ENCODE measurements at places on chromosomes 3 and 15.

DNA sequence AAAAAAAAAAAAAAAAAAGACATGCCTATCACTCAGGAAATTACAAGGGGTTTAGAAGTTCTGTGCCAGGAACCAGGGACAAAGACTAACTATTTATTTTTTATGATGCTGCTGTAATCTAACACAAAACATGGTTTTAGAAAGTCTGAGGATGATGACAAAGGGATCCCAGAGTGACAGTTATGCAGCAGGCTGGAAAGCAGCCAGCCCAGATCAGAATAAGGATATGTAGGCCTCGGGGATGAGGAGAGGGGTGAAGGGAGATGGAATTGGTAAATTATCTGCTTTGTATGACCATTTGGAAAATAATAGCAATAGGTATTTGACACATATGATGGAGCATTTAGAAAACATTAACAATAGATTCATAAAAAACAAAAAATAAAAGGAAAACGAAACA is 34.1 kb upstream of the NMD3 start:
- DNase-seq = no peak

- DNase-seq = no peak
Observed at GRCh38 chr15:89385596-89386331, 51.1 kb upstream of the POLG start.

GRCh38 chr3:177807150-177807875 is 610.0 kb upstream of the TBL1XR1 start:
- no peak for DNase-seq

DNA sequence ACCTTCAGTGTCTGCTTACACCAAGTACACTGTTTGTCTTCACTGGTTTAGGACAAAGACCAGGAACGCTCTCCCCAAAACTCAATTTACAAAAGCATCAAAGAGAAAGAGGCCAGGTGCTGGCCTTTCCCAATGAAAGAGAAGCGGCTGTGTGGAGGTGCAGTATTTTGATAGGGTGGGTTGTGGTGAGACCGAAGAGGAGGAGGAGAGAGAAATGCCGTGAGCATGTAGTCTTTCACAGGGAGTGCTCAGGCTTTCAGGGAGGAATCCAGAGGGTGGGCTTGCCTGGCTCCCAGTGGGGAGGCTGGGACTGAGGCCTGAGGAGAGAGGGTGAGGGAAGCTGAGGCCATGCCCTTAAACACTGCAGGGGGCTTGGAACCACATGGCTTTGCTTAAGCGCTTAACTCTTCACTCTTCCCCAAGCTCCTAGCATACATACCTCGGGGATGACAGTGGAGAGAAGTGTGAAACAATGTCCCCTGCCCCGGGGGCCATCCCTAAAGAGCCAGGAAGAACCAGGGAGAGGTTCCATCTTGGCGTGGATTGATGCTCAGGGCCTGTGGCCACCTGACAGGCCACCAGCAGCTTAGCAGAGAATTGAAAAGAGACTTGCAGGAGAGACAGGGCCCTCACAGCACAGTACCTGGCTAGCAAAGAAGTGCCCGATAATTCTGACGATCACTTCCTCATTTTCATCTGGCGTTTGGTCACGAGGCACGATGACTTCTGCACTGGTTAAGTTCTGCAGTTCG is 60.5 kb downstream of the SENP2 start:
- no peak for DNase-seq

DNA sequence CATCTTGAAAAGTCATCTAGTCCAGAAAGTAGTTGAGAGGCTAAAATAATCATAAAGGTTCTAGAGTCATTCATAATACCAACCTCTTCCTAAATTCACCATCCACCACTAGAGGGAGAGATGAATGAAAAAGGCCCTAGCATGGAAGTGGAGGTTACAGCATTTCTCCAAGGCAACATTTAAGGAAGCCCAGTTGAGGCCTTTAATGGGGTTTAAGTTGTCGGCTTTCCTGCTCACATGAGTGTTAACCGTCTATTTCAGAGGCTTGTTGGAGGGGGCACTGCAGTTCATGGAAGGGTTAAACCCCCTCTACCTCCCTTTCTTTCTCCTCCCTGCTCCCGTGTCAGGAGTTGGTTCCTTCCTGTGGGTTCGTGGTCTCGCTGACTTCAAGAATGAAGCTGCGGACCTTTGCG is 3.8 kb upstream of the SLCO3A1 start:
- DNase-seq = no peak

- no peak for DNase-seq
Observed at GRCh38 chr15:29514926-29515325, 245.3 kb upstream of the NSMCE3 start.

DNA sequence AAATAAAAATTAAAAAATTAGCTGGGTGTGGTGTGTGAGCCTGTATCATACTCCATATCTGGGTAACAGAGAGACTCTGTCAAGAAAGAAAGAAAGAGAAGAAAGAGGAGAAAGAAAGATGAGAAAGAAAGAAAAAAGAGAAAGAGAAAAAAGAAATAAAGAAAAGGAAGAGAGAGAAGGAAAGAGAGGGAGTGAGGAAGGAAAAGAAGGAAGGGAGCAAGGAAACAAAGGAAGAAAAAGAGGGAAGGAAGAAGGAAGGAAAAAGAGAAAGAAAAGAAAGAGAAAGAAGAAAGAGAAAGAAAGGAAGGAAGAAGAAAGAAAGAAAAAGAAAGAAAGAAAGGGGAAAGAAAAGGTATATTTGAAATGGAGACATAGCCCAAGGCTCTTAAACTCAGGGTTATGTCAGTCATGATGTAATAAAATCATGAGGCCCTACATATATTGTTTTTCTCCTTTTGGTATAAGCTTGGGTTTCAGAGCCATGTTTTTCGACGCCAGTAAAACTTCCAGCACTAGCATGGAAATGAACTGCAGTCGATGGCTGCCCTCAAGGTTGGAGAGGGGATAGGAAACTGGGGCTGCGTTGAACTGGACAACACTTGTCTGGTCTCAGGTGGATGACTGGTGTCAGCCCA is 38.0 kb upstream of the RFTN1 start:
- DNase-seq = no peak

- DNase-seq = no peak
Observed at GRCh38 chr15:57183041-57183440, 193.3 kb upstream of the CGNL1 start.

- no peak for DNase-seq
Observed at GRCh38 chr15:73887481-73887880, 14.1 kb downstream of the TBC1D21 start.

GRCh38 chr3:17175187-17175807 is 290.5 kb downstream of the PLCL2 start:
- no peak for DNase-seq

GRCh38 chr15:52765785-52766184 is 24.4 kb downstream of the ONECUT1 start:
- DNase-seq = no peak

DNA sequence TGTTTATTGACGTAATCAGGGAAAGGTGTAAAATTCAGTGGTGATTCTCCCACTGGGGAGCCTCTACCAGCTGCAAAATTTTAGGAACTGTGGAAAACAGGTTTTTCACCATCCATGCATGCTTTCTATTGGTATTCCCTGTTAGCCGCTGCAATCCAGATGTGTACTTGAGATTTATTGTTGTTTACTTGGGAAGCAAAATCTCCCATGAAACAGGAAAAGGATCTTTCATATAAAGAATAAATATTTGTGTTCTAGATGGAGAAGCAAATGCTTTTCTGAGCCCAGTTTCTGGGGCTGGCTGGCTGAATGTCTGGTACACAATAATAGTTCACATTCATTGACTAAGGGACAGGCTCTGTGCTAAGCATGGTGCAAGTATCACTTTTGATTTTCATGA is 144.6 kb upstream of the RASGRP1 start:
- no peak for DNase-seq

DNA sequence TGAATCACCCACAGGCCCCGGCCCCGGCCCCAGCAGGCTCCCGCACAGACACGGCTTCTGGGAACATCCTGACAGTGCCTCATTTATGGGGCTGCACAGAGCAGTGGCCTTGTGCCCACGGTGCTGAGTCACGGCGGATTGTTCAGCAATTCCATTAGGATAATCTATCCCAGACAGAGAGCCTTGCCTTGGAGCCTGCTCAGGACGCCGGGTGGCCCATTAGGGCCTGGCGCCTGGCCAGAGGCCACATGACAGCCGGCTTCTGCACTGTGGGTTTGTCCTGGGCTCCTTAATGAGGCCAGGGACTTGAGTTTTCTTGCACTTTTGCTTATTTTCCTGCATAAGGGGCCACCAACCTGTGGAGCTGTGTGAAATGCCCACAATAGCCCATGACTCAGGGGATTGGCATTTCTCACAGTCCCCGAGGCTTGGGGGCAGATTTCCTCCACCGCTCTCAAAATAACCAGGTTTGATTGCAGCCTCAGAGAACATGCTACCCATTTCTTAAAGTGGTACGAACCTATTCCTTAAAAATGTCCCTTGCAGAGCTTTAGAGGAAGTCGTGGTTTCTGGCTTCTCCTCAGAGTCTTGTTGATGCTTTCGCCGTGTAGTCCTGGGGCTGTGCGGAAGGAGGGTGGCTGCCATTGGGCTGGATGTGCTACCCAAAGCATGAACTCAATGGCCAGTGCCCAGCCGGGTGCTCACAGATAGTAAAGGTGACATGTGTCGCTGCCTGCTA is 19.0 kb downstream of the SYNM start:
- no peak for DNase-seq

DNA sequence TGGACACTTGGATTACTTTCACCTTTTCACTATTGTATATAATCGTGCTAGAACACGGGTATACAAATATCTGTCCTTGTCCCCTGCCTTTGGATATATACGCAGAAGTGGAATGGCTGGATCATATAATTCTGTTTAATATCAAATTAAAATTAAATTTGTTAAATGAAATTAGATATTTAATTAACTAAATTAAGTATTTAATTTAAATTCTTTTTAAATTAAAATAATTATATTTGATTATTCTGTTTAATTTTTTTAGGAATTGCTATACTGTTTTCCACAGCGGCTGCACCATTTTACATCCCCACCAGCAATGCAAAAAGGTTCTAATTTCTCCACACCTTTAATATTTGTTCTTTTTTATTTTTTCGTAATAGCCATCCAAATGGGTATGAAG is 84.3 kb downstream of the DOCK3 start:
- DNase-seq = no peak

GRCh38 chr3:12193485-12194165 is 34.9 kb upstream of the TIMP4 start:
- no peak for DNase-seq

DNA sequence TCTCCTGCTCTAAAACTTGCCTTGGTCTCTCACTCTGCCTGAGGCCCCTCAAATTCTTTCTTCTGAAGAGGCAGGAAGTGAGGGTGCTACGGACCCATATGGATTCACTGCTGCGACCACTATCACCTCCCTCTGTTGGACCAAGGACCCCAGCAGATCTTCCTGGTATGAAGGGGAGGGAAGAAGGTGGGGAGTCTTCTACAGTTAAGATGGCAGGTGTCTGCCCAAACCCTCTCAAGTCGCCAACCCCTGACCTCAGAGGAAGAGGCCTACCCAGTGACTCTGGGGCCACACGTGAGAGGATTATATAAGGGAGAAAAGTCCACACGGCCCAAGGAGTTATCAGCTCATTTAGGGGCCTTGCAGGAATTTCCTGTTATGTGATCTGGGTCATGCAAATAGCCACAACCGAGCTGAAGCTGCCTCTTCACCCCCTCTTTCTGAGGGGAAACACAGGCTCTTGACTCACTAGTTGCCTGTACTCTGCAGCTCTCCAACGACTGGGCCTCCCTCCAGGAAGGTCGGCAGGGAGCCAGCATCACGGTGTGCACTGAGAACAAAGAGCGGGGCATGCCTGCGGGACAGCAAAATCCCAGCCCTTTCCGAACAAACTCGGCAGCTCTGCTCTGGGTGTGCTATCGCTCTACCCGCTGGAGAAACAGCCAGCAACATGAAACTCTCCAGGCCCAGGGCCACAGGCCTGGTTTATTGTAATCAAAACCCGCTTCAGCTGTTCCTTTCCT is 116.0 kb downstream of the XXYLT1 start:
- DNase-seq = no peak

GRCh38 chr3:182500289-182500688 is 293.0 kb upstream of the ATP11B start:
- DNase-seq = no peak

GRCh38 chr3:188220988-188221818 is 67.2 kb downstream of the LPP start:
- DNase-seq = no peak

DNA sequence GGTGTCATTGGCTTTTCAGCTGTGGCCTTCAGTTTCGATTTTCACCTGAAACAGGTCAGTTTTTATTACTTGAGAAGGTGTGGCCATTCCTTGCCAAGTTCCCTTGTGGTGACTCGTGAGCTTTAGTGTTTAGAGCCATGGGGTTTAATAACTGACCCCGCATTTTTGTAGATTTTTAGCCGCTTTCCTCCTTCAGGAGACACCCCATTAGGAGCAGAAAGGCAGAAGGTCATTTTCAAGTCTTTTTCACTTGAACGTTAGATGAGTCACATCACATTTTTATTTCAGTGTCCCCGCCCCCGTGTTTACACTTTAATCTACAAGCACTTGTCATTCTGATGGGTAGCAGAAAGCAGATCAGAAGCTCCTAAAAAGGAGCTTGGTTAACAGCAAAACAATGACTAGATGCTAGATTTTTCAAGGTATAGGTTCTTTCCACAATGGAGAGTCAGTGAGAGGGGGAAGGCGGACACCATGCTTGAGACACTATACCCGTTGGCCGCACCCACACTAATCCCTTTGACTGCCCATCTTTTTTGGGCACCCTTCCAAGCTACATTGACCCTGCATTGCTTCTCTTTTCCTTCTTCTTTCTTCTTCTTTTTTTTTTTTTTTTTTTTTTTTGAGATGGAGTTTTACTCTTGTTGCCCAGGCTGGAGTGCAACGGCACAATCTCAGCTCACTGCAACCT is 132.7 kb downstream of the GHSR start:
- no peak for DNase-seq

DNA sequence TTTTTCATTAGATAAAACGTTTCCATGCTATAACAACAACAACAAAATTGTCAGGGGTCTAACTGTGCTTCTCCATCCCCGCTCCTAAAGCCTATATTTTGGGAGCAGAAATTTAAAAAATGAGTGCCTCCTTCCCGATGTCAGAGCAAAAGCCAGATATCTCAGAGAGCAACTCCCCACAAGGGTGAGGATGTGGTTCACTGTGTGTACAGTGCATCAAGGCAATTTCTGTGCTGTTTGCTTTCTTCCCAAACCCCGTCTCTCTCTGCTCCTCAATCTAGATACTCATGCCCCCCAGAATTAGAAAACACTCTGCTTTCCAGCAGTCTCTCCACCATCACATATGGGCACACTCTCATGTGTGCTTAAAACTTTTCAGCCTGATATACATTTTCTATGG is 76.7 kb upstream of the MBNL1 start:
- no peak for DNase-seq

DNA sequence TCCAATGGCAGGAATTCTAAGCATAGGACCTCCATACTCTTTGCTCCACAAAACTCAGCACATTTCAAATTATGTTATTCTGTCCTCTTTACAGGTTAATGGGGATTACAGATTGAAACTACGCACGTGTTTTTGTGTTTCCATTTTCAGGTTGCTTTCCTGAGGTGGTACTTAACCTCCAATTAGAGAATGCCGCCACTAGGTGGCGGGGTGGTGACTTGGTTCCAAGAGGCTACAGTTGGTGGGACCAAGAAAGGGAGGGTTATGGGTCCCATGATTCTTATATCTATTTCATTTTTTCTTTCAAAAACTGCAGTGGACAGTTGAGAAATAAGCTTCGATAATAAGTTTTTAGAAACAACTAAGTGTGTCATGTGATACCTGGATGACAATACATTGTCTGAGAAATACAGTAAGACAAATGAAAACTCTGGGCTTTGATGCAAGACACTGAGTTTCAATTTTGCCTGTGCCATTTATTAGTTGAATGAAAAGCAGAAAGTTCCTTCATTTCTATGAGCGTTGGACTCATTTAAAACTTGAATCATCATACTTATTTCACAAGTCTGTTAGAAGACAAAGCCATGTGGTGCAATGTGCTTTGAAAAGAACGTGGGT is 539.0 kb downstream of the FGF12 start:
- no peak for DNase-seq

GRCh38 chr3:197186887-197187588 is 111.4 kb downstream of the DLG1 start:
- no peak for DNase-seq

All from stimulated activated CD8-positive, alpha-beta memory T cell treated with anti-CD3 and anti-CD28 coated beads, Interleukin-15, amount 100 ng/mL, for 4 hours (primary cell).